ENCODE measurements at places on chromosomes 3 and 15. TPM values are rescaled to one million over a fixed set of nuclear protein-coding genes. Genes with fewer than 3 reads are reported as not detected.

- DNase-seq: peak; percentile 3
Measured at GRCh38 chr3:157913741-157914150, 192.5 kb downstream of the SHOX2 start.

DNA sequence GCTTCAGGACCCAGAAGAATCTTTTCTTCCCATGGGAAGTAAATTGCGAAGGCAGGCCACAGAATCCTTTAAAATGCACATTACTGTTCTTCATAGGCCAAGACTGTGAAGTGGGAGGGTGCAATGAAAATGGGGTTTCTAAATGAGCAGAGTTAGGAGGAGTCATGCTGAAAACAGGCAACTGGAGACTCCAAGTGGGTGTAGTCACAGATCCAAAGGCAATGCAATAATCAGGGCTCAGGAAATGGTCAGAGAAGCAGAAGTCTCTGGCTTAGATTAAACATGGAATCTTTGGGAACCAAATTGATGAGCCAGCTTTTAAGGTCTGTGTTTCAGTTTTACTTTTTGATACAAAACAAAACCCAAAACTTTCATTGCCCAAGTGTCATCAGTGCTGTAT lies 37.6 kb downstream of the HHLA2 start:
- DNase-seq: no peak

Gene ANKUB1
- total RNA-seq: not detected

DNA sequence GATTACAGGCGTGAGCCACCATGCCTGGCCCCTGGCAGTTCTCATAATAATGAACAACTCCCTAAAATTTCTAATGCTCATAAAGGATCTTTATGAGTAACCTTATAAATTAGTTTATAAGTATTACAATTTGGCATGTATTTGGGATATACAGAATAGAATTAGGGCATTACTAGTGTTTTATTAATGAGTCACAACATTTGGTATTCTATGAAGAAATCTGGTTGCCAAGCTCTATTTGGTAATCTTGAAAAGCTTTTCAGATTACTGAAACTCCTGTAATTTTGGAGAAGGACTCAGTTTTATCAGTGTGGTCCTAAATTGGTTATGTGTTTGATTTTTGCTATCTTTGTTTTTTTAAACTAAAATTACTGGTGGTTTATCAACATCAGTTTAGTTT lies 45.8 kb downstream of the TM6SF1 start:
- no peak for DNase-seq

DNA sequence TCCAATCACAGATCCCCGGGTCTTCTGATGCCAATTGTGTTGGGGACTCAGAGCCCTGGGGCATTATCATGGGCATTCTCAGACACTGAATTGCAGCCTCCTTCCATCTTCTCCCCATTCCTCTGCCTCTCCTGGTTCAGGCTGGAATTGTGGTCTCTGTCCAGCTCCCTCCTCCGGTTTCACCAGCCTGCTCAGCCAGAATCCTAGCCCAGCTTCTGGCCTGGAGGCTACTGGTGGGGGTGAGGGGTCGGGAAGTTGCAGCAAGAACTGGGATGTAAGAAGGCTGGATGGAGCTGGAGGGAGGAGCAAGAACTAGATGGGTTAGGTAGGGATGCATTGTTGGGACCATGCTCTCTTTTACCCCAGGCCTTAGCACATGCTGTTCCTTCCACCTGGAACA lies 53.5 kb downstream of the TLE3 start:
- DNase-seq: no peak

Gene TMEM158
- 131 TPM for total RNA-seq

GRCh38 chr15:67873777-67874176 lies 33.9 kb upstream of the RNU6-1 start:
- DNase-seq: no peak

Gene PRICKLE2
- 14.6 TPM for total RNA-seq

DNA sequence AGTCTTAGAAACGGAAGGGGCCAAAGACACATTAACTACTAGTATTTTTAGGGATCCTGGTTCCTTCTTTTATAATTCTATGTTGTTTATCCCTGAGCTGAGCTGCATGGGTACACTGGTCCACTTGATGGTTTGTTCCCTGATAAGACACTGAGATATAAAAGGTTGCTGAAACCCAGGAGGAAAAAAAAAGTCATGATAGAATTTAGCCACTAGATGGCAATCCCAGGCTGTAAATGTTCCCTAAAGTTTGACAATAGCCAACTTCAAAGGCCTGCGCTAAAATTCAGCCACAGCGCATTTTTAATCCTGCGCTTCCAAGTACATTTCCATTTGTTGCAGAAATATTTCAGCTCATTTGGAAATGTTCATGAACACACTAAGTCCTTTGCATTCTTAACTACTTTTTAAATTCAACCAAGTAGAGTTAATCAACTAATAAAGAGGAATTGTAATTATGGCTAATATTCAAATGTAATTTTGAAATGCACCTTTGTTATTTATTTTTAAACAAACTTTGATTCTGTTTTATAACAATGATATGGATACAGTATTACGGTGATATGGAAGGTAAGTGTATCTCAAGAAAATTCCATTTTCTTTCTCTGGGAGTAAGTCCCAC lies 249.3 kb upstream of the FEZF2 start:
- peak; percentile 72 for DNase-seq

DNA sequence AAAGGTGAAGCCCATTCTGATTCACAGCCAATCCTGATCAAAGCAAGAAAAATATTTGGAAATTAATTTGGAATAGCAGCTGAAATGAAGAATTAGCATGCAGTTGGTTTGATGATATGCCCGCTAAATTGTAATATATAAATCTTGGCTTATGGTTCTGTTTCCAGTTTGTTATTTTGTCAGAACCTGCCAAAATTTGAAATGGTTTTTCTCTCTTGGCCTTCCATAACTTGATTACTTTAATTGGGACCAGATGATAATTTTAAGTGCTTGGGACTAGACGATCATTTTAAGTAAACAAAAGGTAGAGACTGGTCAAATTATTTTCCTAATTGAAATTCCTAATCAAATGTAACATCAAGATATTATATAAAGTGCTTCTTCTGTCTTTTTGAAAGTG lies 842.4 kb downstream of the TBL1XR1 start:
- DNase-seq: no peak

DNA sequence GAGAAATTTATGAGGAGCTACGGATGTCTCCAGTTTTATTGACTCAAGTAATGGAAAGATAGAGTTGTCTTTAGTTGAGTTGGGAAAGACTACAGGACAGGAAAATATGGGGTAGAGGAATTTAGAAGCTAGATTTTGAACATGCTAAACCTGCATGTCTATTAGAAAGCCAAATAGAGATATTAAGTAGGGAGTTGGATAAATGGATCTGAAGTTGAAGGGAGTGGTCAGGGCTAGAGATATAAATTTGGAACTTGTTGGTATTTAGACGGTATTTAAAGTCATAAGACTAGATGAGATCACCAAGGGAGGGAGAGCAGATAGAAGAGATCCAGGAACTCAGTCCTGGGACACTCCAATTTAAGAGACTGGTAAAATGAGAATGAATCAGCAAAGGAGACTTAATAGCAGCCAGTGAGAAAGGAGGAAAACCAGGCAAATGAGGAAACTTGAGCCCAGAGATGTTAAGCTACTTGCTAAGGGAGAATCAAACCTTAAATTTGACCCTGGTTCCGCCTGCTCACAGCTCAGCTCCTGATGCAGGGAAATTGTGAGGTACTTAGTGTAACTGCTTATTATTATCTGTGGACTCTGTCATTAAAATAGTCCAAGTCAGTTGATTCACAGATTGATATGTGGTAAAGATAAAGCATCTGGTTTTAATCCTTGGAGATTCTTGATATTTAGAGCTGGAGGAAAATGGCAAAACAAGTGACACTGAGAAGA lies 35.8 kb downstream of the ABI3BP start:
- DNase-seq: peak; percentile 82

DNA sequence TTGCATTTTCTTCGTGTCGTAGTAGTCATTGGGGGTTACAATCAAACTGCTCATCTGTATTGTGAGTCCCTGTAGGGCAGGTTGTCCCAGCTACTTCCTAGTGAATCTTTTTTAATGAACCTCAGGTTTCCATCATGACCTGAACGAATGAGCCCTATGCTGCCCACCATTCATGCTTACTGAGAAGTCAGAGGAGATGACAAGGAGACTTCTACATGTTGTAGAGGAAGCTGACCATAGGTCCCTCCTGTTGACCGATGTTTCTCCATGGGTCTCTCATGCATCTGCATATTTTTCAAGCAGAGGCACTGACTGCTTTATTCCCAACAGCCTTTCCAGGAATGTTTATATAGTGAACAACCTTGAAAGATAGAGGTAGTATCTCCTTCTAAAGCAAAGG lies 5.0 kb upstream of the NME9 start:
- no peak for DNase-seq

Gene GABRR3
- not detected for total RNA-seq

- no peak for DNase-seq
Measured at GRCh38 chr3:46944191-46944590, 32.4 kb downstream of the CCDC12 start.

Gene CCRL2
- total RNA-seq: 0.78 TPM

DNA sequence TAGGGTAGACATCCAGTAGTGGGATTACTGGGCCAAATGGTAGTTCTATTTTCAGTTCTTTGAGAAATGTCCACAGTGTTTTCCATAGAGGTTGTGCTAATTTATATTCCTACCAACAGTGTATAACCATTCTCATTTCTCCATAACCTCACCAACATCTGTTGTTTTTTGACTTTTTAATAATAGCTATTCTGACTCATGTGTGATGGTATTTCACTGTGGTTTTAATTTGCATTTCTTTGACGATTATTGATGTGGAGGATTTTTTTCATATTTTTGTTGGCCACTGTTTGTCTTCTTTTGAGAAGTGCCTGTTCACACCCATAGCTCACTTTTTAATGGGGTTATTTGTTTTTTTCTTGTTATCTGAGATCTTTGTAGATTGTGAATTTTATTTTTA lies 125.2 kb downstream of the CFAP20DC start:
- peak; percentile 32 for DNase-seq

Gene ATP13A4
- total RNA-seq: 0.19 TPM

DNA sequence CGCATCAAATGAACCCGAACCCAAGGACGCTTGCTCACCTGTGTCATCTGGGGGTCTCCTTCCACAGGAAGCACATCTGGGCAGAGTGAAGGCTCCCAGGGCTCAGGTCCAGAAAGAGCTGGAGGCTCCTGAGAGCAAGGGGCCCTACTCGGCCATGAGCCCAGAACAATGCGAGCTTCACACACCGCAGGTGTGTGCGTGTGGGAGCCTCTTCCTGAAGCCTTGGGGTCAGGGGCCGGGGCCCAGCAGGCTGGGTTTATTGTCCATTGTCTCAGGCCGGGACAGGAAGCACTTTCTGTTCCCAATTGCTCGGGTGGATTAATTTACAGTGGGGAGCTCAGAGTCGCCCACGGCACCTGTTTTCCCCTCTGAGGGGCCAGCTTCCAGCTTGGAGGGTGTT lies 74.8 kb downstream of the RPN1 start:
- no peak for DNase-seq

Gene SCN5A
- 194 TPM for total RNA-seq

- peak; percentile 19 for DNase-seq
Measured at GRCh38 chr3:4904811-4905695, 74.2 kb upstream of the BHLHE40 start.

Gene SST
- total RNA-seq: not detected

DNA sequence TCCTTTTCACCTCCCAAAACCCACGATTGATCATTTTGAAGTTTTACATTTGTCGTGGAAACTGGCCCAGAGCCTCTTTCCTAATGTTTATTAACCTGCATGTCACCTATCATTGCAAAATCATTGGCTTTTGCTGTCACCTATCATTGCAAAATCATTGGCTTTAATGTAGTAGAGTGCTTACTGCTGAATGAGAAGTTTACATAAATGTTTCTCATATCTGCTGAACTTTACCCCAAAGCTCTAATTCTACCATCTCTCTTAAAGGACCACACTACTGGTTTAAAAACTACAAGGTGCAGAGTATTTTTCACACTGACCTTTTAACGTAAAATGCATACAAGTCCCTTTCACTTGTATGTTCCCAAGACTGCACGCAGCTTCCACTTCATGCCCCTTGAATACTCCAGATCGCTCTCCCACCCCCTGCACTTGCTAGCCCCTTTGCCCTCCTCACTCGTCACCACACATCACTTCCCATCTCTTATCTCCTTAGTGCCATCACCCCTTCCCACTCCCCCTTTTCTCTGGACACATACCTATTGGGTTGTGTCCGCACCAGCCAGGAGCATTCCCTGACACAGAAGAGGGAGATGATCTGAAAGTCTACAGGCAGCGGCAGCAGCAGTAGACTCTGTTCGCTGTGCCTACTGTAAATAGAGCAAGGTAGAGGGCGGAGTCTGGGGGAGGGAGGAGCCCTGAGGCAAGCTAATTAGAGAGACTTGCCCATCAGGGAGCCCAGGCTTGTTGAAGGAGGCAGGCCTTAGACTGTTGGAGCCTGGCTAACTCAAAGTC lies 30.2 kb upstream of the ATOSA start:
- no peak for DNase-seq

- no peak for DNase-seq
Measured at GRCh38 chr3:115074502-115074901, 72.6 kb downstream of the ZBTB20 start.

Gene TMEM212
- not detected for total RNA-seq

DNA sequence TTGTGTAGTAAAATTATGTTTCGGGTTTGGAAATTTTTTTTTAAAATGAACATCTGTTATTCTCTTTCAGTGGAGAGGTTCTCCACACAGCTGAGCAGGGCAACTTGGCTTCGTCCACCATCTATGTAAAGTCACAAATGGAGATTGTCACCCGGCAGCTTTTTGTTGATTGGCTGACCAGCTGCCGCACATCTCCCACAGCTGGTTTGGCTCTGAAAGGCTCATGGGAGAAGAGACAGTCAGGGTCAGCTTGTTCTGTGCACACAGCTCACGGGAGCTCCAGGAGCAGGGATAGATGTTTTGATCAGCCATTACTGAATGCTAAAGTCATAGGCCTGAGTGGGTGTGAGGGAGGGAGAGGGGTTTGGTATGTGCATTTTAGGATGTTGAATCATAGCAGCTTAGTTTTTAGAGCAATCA lies 12.9 kb upstream of the CCDC80 start:
- peak; percentile 85 for DNase-seq

DNA sequence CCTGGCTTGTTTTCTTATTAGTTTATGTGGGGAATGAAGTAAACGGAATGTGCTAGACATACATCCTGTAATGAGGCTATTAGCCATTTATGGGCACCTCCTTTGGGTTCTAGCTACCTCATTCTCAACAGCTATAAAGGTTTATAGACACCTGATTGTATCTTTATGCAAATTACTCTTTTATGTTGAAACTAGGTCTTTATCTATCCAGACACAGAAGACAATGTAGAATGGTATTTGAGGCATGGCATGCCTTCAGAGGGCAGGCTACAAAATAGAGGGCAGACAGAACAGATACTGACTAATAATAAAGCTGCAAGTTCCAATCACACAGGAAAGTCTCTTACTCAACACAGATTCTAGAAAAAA lies 27.1 kb downstream of the TBC1D2B start:
- no peak for DNase-seq

- DNase-seq: peak; percentile 34
Measured at GRCh38 chr3:174955513-174956016, 96.4 kb downstream of the NAALADL2 start.

Gene EFCAB12
- total RNA-seq: 0.35 TPM

DNA sequence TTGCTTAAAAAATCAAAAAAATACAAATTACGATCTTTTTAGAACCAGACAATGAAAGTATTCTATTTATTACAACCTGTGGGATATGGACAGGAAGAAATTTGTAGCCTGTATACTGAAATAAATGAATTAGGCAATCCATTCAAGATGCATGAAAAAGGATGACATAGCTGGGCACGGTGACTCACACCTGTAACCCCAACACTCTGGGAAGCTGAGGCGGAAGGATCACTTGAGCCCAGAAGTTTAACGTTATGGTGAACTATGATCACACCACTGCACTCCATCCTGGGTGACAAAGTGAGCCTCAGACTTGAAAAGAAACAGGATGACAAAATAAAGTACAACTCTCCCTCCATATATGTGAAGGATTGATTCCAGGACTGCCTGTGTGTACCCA lies 74.1 kb downstream of the MSL2 start:
- DNase-seq: no peak

Gene XCR1
- not detected for total RNA-seq

Data from myocyte (in vitro differentiated cells).